Peyer's patch (tissue), 4 donors: ENCODE measurements at places on chromosomes 16 and 17.

GRCh38 chr17:2157675-2158395 is 102.9 kb downstream of the HIC1 start:
- DNase-seq, result no peak

GRCh38 chr17:67594115-67594880 is 123.4 kb upstream of the NOL11 start:
- DNase-seq, result no peak

- no peak for DNase-seq
Observed at GRCh38 chr17:68384471-68384870, 72.8 kb downstream of the WIPI1 start.

DNA sequence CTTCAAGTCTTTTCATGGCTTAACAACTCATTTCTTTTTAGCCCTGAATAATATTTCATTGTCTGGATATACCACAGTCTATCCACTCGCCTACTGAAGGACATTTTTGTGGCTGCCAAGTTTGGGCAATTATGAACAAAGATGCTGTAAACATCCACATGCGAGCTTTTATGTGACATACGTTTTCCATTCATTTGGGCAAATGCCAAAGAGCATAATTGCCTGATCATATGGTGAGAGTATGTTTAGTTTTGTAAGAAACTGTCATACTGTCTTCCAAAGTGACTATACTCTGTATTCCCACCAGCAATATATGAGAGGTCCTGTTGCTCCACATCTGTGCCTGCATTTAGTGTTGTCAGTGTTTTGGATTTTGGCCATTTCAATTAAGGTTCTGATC is 81.3 kb downstream of the ELAC2 start:
- DNase-seq, result no peak

GRCh38 chr16:74892574-74893461 is 92.1 kb downstream of the WDR59 start:
- no peak for DNase-seq

- no peak for DNase-seq
Observed at GRCh38 chr16:67104845-67105244, 4.9 kb upstream of the PHAF1 start.

GRCh38 chr16:46717692-46718091 is 28.2 kb downstream of the ORC6 start:
- DNase-seq, result no peak

GRCh38 chr17:21452377-21453143 is 76.4 kb downstream of the KCNJ12 start:
- DNase-seq, result no peak

DNA sequence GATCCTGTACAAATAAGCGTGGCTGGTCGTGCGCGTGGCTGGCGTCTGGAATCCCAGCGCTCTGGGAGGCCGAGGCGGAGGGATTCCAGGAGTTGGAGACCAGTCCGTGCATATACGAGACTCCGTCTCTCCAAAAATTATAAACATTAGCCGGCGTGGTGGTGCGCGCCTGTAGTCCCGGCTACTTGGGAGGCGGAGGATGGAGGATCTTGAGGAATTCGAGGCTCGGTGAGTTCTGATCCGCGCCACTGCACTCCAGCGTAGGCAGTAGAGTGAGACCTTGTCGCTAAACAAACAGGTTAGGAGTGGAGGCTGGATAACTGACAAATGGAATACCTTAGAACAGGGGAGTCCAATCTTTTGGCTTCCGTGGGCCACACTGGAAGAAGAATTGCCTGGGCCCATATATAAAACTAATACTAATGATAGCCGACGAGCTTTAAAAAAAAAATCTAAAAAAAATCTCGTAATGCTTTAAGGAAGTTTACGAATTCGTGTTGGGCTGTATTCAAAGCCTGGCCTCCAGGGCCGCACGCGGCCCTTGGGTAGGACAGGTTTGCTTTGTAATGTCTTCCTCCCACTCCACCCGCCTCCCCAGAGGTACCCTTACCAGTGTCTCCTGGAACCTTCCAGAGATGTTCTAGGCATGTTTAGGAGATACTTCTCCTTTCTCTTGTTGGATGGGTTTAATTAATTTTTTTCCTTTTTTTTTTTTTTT is 909 bp upstream of the RSL1D1 start:
- no peak for DNase-seq

DNA sequence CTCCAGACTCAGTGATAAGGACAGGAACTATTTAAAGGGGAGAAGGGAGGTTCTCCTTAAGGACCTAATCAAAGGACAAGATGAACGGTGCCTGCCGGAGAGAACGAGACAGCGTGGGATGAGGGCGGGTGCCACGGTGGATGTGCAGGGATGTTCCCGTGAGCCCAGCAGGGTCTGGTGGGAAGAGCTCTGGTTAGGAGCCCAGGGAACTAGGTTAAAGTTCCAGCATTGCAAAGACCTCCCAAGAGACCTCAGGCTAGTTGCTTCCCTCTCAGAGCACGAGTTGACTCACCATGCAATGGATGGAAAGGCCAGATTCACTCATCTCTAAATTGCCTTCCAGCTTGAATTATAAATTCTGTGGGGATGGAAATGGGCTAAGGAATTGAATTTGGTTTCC is 14.7 kb downstream of the CCR7 start:
- DNase-seq, result peak; percentile 43

GRCh38 chr17:83180264-83180995 is 101.0 kb downstream of the METRNL start:
- DNase-seq, result no peak

DNA sequence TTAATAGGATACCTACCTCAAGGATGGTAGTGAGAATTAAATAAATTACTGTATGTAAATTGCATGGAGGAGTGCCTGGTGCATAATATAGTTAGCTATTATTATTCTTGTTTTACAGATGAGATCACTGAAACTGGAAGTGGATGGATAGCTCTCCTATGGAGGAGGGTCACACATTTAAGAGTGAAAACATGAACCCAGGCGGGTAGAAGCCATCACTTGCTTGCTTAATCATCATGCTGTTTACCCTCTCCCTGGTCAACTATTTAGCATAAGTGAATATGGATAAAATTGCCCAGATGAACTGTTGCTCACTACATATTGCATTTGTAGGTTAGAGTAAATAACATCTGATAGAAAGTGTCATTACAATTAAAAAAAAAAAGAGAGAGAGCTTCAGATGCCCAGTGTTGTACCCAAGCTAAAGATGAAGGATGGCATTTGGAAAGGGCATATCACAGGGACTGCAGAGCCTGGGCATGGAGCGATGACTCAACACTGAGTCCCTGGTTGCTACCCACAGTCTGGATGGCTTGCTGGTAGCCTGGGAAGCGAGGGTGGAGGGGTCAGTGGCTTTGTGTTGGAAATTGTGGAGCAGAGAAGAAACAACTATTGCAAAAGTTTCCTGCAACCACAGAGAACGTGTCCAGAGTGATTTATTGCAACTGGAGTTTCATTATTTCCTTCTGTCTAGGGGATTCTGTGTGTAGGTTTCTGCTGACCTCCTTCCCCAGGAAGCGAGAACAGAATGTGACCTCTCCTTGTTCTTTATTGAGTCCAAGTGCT is 414.4 kb downstream of the SHISA9 start:
- DNase-seq, result no peak

DNA sequence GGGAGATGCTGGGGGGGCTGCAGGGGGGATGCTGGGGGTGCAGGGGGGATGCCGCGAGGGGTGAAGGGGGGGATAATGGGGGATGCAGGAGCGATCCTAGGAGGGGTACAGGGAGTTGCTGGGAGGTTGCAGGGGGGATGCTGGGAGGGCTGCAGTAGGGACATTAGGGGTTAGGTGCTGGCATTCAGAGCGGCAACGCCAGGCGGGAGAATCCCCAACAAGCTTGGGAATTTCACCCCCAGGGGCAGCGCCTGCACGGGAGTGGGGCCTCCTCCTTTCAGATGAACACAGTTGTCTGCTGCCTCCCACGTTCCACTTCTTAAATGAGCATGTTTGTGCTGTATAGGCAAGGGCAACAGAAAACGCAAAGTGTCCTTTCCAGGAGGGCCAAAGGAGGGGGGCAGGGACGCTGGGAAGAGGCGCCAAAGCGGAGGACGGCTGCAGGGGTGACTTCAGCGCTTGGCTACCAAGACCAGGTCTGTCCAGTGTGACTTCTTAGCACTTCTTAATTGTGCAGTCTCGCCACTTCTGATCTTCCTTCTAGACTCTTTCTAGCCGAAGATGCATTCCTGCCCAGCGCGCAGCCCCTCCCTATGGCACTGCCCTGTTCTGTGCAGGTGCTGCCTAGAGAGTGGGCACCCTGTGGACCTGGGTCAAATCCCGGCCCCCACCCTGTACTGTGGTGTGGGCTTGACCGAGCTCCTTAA is 2.0 kb upstream of the SLC6A4 start:
- no peak for DNase-seq

GRCh38 chr17:21213638-21214014 is 335 bp downstream of the TMEM11 start:
- peak; percentile 64 for DNase-seq

GRCh38 chr16:88045820-88046303 is 94.6 kb downstream of the BANP start:
- DNase-seq, result peak; percentile 94

DNA sequence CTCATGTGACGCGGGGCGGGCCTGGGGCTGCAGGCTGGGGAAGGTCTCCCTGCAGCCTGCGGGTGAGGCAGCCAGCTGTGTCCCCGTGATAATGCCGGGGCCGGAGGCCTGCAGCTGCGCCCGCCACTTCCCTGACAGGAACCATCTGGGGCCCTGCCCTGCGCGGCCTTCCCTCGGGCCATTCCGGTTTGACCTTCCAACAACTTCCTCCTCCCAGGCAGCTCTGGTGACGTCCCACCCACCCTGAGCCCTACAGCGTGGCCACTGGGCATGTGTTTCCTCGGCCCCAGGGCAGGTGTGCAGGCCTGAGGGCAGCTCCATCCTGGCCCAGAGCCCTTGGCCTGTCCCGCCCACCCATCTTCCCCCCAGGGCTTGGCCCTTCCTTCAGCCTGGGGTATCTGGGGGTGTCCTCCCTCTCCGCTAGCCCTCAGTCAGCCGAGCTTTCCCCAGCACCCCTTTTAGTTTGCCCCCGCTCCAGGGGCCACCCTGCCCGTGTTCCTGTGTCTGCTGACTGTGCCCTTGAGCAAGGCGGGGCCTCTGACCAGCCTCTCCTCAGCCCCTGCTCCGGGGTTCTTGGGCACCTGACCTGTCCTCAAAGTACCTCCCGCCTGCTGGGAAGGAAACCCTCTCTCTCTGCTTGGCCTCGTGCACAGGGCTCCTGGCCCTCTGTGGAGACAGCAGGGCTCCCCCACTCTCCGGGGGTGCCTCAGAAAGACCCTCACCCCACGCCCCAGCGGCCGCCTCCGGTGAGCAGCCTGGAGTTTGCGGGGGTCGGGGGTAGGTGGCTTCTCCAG is at the start of gene CBFA2T3:
TSS of gene CBFA2T3 (minus strand) at position 190 of the 794 bp plus-strand sequence. CDS start 400 bp downstream, outside the sequence.
- DNase-seq, result peak; percentile 60
